Epithelial cell of alveolus of lung (primary cell): ENCODE measurements at places on chromosomes 16 and 17. TPM values are rescaled to one million over a fixed set of nuclear protein-coding genes. Genes with fewer than 3 reads are reported as not detected.

Gene ZNF48
- 9.6 and 10.1 TPM in 2 replicates for total RNA-seq

Gene MRPL28
- total RNA-seq, result 179 and 184 TPM in 2 replicates

Gene GPR179
- not detected in 2 replicates for total RNA-seq

Gene PLEKHH3
- total RNA-seq, result 10.2 and 30.8 TPM in 2 replicates

Gene PRDM7
- total RNA-seq, result 0.16 TPM in 1 of 2 replicates, not detected in the other

Gene KRT34
- total RNA-seq, result 8.0 TPM in 1 of 2 replicates, not detected in the other

Gene CYGB
- total RNA-seq, result 92.3 and 137 TPM in 2 replicates

Gene MFAP4
- total RNA-seq, result 59.2 and 458 TPM in 2 replicates

Gene RPL27
- total RNA-seq, result 1,977 and 2,082 TPM in 2 replicates

Gene TNK1
- 0.65 and 2.2 TPM in 2 replicates for total RNA-seq

Gene LRRC36
- 0.13 TPM in 1 of 2 replicates, not detected in the other for total RNA-seq

Gene DNAAF1
- not detected in 2 replicates for total RNA-seq

Gene MT3
- 0.52 TPM in 1 of 2 replicates, not detected in the other for total RNA-seq

Gene TBC1D3K
- total RNA-seq, result not detected in 2 replicates

Gene CD19
- 0.26 TPM in 1 of 2 replicates, not detected in the other for total RNA-seq

Gene BAIAP2
- total RNA-seq, result 13.7 and 14.1 TPM in 2 replicates
